ENCODE measurements at places on chromosomes 4 and X.

- DNase-seq, result no peak
Observed at GRCh38 chr4:112973750-112974251, 75.7 kb upstream of the ANK2 start.

GRCh38 chr4:71564775-71565174 is 219.1 kb downstream of the GC start:
- no peak for DNase-seq

DNA sequence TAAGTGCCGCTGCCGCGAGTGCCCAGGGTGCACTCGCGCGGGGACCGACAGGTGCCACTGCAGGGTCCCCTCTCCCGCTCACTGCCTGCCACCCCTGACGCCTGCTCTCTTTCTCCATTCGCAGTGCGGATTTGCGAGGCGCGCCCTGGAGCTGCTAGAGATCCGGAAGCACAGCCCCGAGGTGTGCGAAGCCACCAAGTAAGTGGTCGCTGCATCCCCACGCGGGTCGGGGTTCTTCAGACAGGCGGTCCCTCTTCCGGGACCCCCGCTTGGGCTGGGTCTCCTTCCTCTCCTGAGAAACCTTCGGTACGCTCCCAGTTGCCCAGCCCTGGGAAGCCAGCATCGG is 547 bp downstream of the GUCY1A1 start:
- no peak for DNase-seq

DNA sequence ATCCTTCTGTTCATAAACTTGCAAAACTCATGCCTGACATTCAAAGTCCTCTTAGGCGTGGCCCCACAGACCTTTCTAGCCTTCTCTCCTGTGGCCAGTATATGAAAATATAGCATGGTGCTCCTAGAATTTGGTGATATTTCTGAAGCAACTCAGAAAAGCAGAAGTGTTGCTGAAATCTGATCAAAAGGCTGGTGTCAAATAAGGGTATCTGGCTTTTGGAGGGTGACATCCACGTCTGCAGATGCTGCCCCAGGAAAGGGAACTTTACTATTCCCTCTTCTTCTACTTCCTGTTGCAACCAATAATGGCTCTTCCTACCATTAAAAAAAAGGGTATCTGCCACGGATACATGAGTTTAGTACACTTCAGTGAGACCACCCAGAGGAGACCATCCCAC is 83.9 kb upstream of the RPS6KA3 start:
- DNase-seq, result no peak

DNA sequence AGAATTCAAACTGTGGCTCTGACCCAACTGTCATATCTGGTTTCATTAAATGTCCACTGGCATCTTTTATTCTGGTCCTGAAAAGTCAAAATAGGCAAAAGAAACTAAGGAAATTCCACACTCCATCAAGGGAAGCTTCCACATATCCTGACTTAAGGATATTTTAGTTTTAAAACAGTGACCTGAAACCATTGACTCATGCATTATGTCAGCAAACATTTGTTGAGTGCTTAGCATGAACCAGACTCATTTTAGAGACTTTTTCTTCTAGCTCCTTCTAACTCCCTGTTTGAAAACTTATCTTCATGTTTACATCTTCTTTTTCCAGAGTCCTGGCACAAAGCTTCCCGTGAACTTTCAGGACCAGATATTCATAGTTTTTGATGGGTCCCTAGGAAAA is 6.9 kb upstream of the CXCL1 start:
- DNase-seq, result no peak

GRCh38 chr4:104896660-104897645 is 249.7 kb upstream of the TET2 start:
- DNase-seq, result no peak

- DNase-seq, result no peak
Observed at GRCh38 chr4:104901961-104902605, 244.6 kb upstream of the TET2 start.

- DNase-seq, result no peak
Observed at GRCh38 chr4:3659131-3659530, 107.1 kb upstream of the ADRA2C start.

- DNase-seq, result no peak
Observed at GRCh38 chrX:136049608-136050007, 64.4 kb downstream of the SLC9A6 start.

GRCh38 chr4:152468408-152468807 is 67.5 kb downstream of the FBXW7 start:
- no peak for DNase-seq

- DNase-seq, result no peak
Observed at GRCh38 chrX:109537324-109537665, 651 bp downstream of the NXT2 start.

DNA sequence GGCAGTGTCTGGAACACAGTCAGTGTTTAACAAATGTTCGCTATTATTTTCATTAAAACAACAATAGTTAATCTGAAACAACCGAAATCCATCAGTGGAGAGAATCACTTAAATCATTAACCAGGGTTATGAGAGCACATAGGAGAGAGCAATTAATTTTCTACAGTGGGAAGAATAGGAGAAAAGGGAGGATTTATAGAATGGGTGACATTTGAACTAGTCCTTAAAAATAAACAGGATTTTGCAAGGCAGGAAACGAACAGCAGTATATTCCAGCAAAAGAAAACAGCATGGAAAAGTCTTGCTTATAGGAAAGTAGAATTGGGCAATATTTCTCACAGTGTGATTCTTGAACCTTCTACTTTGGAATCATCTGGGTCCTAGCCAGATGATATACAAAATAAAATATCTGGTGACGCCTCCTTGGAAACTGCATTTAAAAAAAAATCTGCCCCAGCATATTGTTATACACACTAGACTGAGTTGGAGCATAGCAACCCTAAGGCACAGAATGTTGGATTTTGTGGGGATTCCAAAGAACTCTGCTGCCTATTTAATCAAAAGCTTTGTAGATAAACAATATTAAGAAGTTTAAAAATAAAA is 56.1 kb downstream of the INTS12 start:
- DNase-seq, result no peak

GRCh38 chr4:14478504-14478903 is 523.8 kb upstream of the CPEB2 start:
- no peak for DNase-seq

DNA sequence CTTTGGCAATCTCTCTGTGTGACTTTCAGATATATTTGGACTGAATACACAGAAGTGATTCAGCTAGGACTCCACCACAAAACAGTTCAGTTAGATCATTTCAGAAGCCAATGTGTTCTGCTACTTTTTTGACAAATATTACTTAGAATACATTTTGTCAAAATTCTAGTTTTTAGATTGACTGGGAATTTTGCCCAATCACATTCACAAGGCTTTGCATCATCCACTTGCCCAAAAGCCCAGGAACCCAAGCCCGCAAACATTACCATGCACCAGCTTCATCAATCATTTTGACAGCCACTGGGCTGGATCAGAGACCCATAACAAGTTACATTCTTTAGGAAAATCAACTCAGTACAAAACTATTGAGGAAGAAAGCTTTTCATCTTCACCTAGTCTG is 256.6 kb upstream of the NDST3 start:
- no peak for DNase-seq

DNA sequence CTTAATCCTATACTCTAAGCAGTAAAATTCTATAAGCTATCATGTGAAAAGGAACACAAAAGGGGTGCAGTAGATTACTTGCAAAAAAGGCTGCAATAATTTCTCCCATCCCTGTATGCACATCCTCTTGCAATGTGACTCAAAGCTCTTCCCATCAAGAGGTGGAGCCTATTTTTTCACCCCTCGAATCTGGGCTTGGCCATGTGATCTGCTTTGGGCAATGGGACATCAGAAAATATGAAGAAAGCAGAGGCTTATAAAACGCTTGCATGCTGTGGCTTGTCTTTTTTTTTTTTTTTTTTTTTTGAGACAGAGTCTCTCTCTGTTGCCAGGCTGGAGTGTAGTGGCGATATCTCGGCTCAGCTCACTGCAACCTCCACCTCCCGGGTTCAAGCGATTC is 33.0 kb downstream of the GEMIN8 start:
- no peak for DNase-seq

GRCh38 chrX:41596596-41596995 is 92.2 kb upstream of the GPR34 start:
- DNase-seq, result no peak

DNA sequence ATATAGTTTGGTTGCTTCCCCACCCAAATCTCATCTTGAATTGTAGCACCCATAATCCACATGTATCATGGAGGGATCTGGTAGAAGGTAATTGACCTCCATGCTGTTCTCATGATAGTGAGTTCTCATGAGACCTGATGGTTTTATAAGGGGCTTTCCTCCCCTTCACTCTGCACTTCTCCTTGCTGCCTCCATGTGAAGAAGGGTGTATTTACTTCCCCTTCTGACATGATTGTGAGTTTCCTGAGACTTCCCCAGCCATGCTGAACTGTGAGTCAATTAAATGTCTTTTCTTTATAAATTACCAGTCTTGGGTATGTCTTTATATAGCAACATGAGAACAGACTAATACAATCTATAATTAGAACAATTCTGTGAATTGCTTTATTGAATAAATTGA is 11.9 kb upstream of the DCAF4L1 start:
- no peak for DNase-seq

DNA sequence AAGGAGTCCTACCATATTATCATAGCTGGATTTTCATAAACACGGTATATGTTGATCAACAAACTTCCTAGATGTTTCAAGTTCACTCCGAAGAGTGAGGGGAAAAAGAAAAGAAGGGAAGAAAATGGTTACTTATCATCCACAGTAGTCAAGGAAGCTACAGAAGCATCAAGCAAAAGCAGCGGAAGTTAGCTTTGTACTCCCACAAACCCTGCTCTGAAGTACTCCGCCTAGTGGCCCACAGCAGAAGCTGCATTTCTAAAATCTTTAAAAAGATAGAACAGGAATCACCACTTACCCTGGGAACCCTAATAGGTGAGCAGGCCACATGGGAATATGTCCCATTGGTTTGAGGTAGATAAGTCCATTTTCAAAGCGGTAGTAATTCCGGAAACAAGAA is 28.5 kb upstream of the FRG1 start:
- DNase-seq, result no peak

DNA sequence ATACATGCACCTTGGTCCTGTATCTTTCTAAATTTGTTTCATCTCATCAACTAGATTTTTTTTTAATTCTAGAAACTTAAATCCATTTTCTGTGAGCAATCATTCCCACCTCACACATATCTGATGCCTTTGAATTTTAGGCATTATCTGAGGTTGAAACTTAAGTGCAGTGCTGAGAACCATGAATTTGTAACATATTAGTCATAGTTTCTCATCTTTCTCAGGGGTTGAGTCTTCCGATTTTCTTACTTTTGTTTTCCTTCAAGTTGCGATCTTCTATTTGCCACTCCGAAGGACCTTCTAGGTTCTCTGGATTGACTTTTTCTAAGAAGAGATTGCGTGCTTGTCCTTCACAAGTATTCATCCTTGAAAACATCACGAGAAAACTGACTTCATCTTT is 3.7 kb upstream of the NR0B1 start:
- no peak for DNase-seq

DNA sequence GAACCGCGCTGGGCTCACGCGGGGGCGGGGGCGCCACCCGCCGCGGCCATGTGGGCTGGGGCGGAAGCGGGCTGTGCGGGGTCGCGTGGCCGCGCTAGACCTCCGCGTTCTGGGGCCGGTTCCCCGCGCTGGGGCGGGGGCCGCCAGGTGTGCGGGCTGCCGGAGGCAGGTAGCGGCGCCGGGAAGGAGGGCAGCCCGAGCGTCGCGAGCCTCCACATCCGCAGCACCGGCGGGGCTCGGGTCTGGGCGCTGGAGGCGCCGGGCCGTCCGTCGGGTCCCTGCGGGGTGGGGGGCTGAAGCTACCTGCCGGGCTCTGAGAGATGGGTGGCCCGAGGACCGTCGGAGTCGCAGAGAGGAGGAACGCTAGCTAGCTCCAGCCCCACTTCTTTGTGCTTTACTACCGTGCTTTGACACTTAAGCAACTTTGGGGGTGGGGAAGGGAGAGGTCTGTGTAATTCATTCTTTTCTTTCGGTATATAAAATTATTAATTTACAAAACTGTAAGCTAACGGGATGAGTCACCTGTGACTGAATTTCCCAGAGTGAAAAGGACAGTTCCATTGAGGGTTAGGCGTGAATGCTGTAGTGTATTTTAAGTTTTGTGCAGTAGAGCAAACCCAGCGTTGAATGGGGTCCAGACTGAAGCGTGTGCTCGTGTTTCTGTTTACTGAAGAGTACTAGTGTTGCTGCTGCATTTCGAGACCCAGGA is 689 bp downstream of the METAP1 start:
- no peak for DNase-seq

GRCh38 chrX:30864383-30864785 is 24.7 kb downstream of the TAB3 start:
- no peak for DNase-seq

GRCh38 chrX:152637649-152638442 is at the start of gene GABRQ:
TSS of gene GABRQ (plus strand) at chrX:152637895. CDS start at chrX:152638203, 308 bp downstream.
- no peak for DNase-seq

DNA sequence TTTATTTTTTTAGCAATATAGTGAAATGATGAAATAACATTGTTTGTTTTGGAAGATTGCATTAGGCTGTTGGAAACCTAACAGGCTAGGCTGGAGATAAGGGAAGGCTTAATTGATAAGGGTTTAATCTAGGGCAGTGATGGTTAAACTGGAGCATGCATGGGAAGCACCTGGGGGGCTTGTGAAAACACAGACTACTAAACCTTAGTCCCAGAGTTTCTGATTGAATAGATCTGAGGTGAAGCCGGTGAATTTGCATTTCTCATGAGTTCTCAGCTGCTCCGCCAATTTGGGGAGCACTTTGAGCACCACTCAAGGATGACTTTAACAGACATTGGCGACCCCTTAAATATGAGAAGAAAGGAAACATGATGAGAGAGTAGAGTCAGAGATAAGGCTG is 11.5 kb downstream of the STK26 start:
- no peak for DNase-seq

DNA sequence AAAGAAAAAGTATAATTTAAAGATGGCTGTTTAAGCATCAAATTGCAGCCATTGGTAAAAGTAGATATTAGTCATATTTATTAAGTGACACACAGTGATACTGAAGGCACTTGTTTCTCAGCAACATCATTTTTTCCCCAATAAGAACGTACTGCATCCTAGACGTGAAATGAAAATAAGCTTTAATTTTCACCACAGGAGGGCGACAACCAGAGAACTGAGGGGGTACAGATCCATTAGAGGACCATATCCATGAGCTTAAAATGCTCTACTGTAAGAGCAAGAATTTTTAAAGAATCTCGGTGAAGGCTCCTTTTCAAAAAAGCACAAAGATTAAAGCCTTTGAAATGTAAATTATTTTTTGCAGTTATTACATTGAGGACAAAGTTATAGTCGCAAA is 33.4 kb downstream of the FRG1 start:
- DNase-seq, result no peak

GRCh38 chr4:114875630-114876029 is 237.8 kb downstream of the NDST4 start:
- no peak for DNase-seq

DNA sequence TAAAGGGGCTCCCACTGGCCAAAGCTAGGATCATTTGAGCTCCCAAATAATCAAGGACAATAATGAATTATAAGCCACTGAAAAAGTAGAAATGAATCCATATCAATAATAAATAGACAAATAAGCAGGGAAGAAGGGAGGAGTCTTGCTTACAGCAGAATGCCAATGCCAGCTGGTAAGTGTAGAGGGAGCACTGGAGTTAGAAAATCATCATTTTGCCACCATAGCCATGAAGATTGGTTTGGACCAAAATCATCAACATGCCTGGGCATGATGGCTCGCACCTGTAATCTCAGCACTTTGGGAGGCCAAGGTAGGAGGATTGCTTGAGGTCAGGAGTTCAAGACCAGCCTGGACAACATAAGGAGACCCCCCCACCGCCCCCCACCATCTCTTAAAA is 20.4 kb upstream of the SH3KBP1 start:
- DNase-seq, result no peak
